ENCODE measurements at places on chromosomes 3 and 15.
A peak's percentile ranks its signal among the peaks of the same experiment; 100 is the strongest.

DNA sequence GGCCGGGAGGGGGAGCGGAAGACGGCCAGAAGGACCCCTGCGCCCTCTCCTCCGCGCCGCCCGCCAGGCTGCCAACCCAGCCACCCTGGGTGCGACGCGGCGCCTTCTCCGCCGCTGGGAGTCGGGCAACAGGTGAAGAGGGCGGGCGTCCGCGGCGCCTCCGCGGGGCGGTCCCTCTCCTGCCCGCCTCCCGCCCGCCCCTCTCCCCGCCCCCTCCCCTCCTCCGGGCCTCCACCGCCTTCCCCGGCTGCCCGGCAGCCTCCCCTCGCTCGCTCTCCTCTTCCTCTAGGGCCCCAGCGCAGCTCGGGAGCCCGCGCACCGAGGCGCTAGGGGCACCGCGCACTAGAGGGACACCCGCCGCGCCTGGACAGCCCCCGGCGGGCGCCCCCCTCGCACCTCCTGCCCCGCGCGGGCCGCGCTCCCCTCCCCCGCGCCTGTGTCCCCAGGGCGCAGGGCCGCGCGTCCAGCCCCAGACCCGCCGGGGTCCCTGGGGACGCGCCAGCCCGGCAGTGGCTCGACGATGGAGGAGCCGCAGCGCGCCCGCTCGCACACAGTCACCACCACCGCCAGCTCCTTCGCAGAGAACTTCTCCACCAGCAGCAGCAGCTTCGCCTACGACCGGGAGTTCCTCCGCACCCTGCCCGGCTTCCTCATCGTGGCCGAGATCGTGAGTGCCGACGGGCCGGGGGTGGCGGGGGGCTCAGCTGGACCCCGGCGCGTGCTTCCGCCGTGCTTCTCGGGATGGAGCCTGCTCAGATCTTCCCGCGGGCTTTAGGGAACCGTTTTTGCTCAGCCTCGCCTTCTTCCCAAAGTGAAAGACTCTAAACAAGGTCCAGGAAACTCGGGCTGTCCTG, at the start of gene CMTM8:
Gene CMTM8, plus strand, starts transcription at position 228 of the 854 bp plus-strand sequence. Its CDS starts 293 bp downstream, at position 521.
- peak; percentile 20 for DNase-seq

GRCh38 chr3:158631981-158632380, 12.3 kb upstream of the GFM1 start:
- DNase-seq = no peak

DNA sequence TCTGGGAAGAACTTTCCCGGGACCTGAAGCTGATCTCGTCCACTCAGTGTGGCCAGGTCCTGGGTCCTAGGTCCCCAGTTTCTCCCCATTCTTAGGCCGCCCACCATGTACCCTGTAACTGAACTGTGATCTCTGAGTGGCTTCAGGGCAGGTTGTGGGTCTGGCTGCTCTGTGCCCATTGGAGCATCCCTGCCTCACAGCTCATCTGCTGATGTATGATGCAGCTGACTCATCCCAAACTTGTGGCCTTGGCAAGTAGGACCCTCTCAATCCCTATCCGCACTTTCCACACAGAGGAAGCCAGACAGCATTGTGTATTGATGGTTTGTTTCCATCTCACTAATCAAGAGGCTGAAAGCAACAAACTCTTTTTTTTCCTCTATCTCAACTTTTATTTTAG, 69.1 kb upstream of the XCR1 start:
- no peak for DNase-seq

DNA sequence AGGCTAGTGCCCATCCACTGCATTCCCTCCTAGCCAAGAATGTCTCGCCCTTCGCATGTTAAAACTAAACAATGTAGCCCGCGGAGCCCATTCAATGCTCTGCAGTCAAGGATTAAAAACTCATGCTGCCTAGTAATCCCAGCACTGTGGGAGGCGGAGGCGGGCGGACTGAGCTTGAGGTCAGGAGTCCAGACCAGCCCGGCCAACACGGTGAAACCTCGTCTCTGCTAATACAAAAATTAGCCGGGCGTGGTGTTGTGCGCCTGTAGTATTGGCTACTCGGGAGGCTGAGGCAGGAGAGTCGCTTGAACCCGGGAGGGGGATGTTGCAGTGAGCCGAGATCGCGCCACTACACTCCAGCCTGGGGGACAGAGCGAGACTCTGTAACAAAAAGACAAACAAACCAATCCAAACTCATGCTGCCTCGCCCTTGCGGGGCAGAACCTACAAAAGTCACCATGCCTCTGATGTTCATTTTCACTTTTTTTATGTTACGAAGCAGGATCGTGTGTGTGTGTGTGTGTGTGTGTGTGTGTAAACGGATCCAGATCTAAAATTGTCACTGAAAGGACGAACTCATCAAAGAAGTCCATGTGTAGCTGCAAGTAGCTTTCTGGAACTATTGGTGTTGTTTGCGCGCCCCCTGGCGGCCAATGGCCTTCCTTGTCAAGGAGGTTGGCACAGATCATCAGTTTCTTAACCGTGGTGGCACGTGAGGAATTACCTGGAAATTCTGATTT, 54.8 kb upstream of the SPESP1 start:
- DNase-seq = peak; percentile 92

- DNase-seq = peak; percentile 80
Measured at GRCh38 chr15:81410318-81410753, 36.3 kb upstream of the TMC3 start.

GRCh38 chr3:117104381-117104780, 394.8 kb downstream of the TUSC7 start:
- no peak for DNase-seq

DNA sequence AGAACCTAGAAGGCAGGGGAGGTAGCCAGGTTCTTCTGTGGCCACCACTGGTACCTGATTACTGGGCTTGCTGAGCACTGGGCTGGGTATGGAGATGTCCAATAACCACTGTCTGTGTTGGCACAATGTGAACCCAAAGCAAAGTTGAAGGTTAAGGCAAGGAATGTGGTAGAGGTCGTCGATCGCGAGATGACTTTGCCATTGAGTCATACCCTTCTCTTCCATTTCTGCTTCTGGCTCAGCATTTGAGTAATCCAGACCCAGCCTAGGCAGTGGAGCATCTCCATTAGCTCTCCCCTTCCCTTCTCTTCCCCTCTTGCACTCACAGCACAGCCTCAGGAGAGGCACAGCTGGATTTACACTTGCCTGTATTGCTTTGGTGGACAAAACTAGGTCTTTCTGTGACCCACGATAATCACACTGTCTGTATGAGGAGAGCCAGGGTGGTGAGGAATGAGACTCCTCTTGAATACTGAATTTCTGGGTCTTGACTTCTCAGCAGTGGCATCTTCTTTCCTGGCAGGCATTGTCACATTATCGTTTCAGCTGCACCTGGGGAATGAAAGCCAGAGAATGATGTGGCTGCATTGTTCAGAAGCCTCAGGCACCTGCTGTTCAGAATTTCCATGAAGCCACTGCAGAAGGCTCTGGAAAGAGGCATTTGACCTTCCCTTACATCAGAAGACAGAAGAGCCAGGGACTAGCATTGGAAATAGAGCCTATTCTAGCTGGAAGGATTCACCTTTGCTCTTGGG, 272.6 kb downstream of the PDCD6IP start:
- DNase-seq = no peak

GRCh38 chr3:127015282-127016042, 32.5 kb downstream of the PLXNA1 start:
- DNase-seq = no peak

- peak; percentile 28 for DNase-seq
Measured at GRCh38 chr15:96977886-96978285, 647.4 kb downstream of the NR2F2 start.

GRCh38 chr15:61393524-61393923, 164.4 kb upstream of the RORA start:
- peak; percentile 2 for DNase-seq

DNA sequence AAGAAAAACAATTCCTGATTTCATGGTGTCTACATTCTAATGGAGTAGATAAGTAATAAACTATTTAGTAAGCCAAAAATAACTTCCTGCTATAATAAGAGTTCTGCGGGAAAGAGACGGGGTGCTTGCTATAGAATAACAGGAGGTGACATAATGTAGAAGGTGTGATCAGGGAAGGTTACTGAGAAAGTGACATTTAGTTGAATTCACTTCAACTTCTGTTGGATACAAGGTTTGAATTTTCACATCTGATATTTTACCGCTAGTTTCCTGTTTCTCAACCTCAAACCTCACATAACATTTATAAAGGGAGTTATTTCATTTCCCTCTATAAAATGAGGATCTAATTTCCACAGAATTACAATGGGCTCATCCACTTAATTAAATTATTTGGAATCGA, 102.3 kb upstream of the GBE1 start:
- no peak for DNase-seq

DNA sequence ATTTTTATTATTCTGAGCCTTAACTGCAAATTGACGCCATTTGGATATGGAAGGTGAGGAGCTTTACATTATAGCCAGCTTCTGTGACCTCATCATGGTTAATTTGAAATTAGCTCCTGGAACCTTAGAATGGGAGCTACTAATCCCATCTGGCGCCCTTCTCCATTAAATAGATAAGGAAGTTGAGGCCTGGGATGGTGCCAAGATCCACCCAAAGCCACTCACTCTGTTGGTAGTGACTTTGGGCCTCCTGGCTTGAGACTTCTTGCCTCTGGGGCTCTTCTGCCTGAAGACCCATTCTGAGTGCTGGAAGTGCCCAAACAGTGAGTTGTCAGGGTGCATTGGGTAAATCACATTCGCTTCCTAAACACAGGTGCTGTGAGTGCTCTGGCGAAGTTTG, 12.0 kb upstream of the HMCES start:
- no peak for DNase-seq

DNA sequence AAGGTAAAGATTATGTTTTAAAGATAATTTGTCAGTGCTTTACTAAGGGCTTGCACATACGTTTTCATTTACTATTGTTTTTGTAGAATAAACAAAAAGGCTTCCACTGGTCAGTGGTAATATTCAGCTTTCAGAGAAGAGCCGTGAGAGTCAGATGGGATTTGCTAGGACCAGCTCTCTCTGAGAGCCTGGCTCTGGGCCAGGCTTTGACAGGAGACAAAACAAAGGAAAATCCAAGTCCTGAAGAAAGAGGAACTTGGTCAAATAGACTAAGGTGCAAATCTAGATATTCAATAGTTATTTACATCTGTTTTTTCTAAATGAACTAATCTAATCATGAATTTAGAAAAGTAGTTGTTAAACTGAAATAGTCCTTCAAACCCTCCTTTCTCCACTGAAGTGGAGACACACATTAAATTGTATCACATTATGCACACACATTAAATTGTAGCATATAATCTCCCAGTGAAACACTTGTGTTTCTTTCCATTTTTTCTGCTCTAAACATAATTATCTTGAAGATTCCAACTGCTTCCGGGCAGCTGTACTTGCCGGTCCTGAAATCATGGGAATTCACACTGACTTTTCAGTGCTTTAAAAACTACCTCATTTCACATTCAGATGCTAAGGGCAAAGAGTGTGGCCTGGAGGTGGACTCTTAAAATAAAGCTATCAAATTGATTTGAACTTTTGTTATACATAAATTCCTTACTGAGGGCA, 55.1 kb upstream of the FILIP1L start:
- DNase-seq = no peak

GRCh38 chr3:141011997-141012262, 39.2 kb upstream of the SPSB4 start:
- no peak for DNase-seq

GRCh38 chr3:42256135-42256819, 9.7 kb downstream of the CCK start:
- no peak for DNase-seq

GRCh38 chr3:46406788-46407611, at the start of the genes CCR5AS and CCRL2:
CCR5AS (minus strand) TSS chr3:46407066.
CCRL2 (plus strand) TSS chr3:46407259; CDS start chr3:46408080, 821 bp downstream.
- peak; percentile 52 for DNase-seq

DNA sequence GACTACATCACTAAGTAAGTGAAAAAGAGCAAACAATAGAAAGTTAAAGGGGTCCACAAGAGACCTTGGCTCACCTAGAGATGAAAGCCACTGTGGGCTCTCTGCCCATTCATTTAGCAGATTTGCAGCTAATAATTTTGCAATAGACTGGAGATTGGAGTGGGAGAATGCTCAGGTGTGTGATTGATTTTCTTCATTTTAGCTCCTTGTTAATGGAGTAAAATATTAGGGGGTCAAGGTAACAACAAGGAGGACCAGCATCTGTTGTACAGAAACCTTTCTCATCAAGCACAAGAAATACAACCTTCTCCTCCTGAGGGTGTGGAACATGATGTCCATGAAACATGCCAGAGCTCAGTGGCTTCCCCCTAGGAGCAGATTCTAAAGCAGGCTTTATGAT, 63.2 kb downstream of the TMEM266 start:
- no peak for DNase-seq

DNA sequence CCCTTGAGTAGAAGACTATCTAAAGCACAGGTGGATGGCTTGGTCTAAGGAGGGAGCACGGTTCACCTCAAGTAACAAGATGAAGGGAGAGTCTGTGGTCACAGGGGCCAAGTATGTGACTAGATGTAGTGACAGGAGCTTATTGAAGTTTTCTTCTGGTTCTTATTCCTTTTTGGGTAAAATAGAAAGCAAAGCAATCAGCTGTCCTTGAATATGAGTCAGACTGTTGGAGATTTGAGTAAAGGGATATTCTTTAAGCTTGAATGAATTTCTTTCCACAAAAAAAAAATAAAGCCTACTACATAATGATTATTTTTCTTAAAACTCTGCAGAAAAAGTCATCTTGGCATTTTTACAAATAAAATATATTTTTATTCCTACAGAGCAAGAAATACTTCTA, 1.5 kb upstream of the CNTN6 start:
- DNase-seq = no peak

DNA sequence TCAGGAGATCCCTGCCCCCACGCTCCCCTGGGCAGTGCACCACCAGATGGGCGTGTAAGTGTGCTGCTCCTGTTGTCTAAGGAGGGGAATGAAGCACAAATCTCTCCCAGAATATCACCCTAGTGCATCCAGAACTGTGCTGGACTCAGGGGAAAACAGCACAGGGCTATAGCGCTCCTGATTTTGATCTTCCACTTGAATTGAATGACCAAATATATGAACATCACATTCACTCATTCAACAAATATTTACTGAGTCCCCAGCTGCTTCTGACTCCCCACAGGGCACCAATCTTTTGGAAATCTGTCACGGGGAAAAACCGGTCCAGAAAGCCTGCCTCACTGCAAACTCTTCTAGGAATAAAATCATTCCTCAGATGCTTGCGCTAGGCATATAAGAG, 2.4 kb downstream of the CPLX3 start:
- no peak for DNase-seq

- no peak for DNase-seq
Measured at GRCh38 chr3:140370686-140371085, 307.2 kb upstream of the TRIM42 start.

GRCh38 chr3:144921710-144922109, 950.1 kb downstream of the DIPK2A start:
- no peak for DNase-seq

DNA sequence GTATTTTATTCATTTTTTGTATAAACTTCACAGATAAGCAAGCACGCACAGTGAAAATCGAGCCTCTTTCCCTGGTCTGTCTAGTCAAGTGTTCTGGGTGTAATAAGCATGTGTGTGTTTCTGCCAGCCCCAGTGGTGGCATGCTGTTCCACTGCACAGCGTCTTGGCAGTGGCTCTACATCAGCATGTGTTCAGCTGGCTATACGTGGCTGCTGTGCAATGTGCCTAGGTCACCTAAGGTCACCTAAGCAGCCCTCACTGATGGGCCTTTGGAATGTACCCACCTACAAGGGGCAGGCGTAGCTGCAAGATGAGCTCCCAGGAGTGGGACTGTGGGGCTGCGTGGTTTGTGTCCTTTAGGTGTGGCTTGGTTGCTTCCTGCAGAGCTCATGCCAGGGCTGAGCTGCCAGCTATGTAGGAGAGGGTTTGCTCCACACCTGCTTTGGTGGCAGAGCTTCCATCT, 4.9 kb downstream of the LIMD1 start:
- DNase-seq = no peak
